ENCODE measurements at places on chromosomes 5 and 9.

GRCh38 chr9:34381323-34381722, 4.6 kb upstream of the MYORG start:
- DNase-seq, result no peak

DNA sequence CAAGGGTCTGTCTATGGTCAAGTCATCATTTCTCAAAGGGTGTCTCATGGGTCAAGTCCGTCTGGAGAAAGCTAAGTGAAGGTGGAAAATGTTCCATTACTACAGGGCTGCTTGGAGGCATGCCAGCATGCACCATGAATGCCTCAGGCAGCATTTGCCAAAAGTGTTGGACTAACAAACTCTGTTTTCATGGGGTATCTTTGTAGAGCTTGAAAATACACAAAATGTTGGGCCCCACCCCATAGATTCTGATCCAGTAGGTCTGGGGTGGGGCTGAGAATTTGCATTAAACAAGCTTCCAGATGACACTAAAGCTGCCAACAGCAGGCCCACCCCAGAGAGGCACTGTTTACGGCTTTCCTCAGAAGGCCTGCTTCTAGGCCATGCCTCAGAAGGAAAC, 75.0 kb upstream of the FRRS1L start:
- no peak for DNase-seq

DNA sequence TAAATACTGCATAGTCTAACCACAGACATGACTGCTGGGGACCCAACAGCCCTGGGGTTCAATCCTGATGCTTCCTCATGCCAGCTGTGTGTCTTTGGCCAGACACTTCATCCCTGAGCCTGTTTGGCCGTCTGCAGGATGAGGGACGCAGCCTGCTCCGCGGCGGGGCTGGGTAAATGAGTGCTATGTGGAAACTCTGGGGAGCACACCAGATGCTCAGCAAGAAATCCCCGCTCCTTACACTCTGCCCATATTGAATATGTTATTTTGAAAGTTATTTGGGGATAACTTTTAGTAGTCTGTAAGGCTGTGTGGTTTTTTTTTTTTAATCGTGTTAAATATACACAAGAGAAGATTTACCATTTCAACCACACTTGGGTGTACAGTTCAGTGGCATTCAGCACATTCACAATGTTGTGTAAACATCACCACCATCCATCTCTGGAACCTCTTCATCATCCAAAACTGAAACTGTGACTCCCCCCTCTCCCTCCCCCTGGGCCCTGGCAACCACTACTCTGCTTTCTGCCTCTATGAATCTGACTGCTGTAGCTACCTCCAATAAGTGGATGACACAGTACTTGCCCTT, 42.7 kb downstream of the SH3PXD2B start:
- no peak for DNase-seq

DNA sequence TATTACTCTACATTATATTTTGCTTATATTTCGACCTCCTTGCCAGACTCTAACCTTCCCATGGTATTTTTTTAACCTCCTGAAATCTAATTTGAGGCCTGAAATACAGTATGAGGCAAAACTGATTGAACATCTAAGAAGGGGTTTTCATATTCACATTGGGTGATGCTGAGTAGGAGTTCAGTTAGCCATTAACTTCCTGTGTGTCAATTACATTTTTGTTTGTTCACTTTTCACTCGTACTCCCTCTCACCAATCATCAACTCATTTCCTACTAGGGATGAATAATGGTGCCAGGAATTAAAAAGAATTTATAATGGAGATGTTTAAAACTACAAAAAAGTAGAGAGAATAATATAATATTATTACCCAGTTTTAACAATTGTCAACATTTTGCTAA, 27.6 kb upstream of the GLRA1 start:
- no peak for DNase-seq

DNA sequence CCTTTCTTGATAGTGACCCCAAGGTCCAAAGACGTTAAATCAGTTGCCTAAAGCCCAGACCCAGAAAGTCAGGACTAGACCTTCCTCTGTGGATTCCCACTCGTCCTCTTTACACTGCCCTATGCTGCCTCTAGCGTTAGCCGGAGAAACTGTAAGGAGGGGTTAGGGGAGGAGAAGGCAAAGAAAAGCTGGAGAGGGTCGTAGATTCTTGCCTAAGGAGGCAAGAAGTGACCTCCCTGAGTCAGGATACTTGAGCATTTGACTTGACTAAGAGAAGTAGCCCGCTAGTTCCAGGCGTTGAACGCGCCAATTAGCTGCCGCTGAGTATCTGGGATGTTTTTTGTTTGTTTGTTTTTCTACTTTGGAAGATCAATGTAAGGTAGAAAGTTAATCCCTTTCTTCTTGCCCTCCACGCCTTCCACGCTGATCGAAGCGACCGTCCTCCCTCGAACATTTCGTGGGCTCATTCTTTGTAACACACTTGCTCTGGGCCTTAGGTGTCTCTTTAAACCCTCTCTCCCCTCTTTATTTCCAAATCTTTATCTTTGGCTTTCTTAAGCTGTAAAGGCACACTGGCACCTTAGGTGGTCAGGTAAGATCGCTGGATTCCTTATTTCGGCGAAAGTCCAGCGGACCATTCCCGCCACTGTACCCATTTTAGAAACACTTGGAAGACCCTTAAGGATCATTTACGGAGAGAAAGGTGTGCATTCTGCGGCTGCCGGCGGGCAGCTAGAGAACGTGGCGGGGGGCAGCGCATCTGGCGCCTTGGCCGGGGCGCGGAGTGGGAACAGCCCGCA, 5.1 kb upstream of the RGMB start:
- DNase-seq, result peak; percentile 68

GRCh38 chr5:131268758-131269370, 5.0 kb downstream of the CDC42SE2 start:
- DNase-seq, result no peak

- DNase-seq, result no peak
These were observed 52.8 kb upstream of the LRRTM2 start for GRCh38 chr5:138927979-138928378.

- no peak for DNase-seq
These were observed 72.9 kb upstream of the SLC44A1 start for GRCh38 chr9:105171589-105171988.

DNA sequence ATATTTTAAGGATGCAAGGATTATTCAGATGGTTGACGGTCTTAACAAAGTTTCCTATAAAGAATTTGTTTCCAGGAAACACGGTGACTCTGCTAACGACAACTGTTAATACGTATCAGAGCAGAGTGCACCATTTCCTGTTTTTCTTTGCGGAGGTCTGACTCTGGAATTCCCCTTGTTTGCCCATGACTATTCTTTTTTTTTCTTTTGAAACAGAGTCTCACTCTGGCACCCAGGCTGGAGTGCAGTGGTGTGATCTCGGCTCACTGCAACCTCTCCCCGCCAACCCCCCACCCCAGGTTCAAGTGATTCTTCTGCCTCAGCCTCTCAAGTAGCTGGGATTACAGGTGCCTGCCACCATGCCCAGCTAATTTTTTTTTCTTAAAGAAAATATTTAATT, 115.9 kb downstream of the CDC42SE2 start:
- no peak for DNase-seq

DNA sequence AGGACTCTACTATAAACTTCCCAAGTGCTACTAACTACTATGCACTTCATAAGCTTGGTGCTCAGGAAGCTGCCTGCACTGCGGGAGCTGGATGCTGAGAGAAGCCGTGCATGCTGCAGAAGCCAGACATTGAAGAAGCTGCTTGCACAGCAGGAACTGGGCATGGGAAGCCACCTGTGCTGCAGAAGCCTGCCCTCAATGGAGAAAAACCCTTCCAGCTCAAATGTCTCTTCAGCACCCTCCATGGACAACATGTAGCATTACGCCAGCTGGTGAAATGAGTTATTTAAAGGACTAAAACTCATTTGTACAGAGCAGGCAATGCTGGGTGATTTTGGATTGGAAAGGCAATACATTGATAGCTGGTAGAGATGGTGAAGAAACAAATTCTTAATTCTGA, 247.2 kb downstream of the KIF4B start:
- peak; percentile 57 for DNase-seq

- DNase-seq, result peak; percentile 71
These were observed 6.3 kb upstream of the TRMT10B start for GRCh38 chr9:37747271-37747753.

DNA sequence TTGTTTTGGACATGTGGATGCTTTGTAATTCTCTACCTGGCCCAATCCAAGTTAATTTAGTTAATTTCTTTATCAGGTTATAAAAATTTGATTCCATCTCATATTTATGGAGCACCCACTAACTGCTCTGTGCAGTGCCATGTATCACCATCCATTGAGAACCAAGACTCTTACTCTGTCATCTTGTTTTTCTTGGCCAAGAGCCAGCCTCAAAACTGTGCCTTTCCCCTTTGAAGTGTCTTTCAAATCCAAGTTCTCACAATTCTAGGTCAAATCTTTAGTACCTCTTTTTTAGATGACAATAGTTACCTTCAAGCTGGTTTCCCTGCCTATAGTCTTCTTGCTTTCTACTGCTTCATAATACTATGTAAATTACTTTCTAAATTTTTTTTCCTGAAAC, 3.2 kb downstream of the COMMD10 start:
- no peak for DNase-seq

GRCh38 chr5:109650493-109650892, 39.2 kb upstream of the MAN2A1 start:
- no peak for DNase-seq

DNA sequence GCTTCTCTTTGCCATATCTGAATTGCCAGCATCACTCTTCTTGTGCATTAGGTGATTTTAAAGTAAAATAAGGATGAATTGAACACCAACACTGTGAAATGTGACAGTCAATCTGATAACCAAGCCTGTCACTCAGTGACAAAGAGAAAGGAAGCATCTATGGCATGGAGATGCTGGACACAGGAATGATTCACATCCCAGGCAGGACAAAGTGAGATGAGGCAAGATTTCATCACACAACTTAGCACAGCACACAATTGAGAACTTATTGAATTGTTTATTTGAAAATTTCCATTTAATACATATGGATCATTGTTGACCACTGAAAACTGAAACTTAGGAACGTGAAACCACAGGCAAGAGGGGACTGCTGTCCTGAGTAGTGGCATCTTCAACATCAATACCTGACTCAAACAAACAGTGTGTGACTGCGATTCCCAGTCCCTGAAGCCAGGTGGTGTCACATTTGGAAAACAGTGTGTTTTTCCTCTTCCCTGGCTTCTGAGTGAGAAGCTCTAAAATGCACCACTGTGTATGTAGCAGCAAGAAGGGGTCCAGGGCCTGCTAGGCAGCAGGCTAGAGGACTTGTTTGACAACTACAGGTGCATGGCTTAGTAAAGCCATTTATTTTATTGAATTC, 10.7 kb downstream of the GAPT start:
- DNase-seq, result no peak

DNA sequence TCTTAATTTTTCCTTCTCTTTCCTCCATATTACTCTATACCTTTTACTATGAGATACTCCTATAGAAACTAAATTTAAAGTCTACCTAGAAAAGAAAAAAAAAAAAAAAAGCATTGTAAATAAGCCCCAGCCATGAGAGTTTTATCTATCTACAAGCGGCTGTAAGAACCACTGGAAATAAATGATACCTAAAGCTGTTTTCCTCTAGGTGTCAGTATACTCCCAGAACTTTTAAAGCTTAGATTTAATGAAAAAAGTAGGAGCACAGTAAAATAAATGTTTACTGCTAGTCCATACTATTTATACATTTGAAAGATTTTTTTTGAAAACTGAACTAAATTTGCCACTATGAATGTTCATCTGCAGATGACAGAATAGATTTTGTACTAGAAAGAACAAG, 26.2 kb downstream of the TYRP1 start:
- DNase-seq, result no peak

DNA sequence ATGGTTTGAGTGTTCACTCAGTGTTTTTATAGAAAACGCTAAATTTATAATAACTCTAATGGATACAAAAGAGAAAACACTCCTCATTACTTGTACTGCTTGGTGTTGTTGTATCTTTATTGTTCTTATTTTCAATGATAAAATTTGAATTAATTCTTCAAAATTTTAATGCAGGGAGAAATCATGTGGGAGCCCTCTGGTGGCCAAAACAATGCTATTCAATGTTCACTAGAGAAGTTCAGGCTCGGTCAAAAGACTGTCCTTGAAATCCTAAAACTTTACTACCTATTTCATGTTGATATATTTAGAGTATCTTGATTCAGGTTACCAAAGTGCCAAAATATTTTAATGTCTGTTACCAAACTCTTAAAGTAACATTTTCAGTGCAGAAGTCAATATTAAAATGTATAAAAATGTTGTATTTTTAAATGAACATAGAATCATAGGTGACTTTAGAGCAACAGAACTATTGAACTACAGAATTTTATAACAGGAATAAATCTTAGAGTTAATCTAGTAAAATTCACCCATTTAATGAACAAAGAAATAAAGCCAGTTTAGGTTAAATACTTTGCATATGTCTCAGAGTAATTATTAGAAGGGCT, 1259.8 kb downstream of the PTPRD start:
- DNase-seq, result no peak

DNA sequence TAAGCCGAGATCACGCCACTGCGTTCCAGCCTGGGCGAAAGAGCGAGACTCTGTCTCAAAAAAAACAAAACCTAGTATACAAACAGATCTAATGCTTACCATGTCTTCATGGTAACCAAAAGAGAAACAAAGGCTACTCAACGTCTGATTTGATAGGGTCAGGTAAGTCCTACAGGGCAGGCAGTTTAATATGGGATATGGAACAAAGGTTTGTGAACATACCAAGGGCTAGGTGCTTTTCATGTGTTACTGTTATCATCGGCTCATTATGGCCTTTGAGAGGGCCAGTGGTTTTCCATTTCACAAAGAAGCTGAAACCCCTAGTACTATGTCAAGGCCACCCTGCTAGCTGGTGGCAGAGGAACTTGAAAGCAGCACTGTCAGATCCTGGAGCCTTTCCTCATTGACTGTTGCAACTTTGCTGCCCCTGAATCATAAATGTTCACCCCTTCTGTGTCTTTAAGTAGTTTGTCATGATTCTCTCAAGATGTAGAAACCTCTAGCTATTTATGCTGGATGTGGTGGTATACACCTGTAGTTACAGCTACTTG, 5.1 kb downstream of the IQGAP2 start:
- no peak for DNase-seq

- no peak for DNase-seq
These were observed 41.1 kb upstream of the DAP start for GRCh38 chr5:10801931-10802666.

GRCh38 chr5:89005990-89006389, 123.0 kb upstream of the MEF2C start:
- no peak for DNase-seq

DNA sequence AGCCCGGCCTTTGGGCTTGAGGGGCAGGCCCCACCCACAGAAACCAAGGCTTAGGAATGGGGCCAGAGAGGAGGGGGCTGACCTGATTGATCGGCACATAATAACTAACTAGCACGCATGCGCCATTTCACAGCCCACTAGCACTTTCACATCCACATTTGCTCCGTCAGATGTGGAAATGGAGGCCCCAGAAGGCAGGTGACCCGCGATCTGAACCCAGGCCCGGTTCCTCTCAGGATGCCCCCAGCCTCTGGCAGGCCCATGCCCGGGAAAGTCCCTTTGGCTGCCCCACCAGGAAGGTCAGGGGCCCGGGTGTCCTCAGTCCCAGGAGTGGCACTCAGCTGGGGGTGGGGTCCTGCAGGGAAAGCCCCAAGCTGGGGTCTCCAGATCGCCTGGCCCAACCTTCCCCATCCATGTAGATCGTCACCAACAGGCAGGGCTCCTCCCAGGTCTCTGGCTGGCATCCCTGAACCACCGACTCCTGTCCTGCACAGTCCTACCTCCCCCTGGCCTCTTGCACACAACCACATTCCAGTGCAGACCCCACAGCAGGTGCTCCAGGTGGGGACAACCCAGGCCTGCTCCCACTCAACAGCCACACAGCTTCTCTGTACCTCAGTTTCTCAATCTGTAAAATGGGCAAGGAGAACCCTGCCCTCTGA, 46.7 kb downstream of the VAV2 start:
- DNase-seq, result no peak
